CD4-positive, alpha-beta T cell treated with Interferon gamma for 1 hour (primary cell): ENCODE measurements at places on chromosomes 4 and X.

GRCh38 chrX:120653000-120653399, 23.1 kb upstream of the C1GALT1C1 start:
- DNase-seq = no peak

GRCh38 chrX:124555036-124555595, 208.8 kb downstream of the SH2D1A start:
- no peak for DNase-seq

GRCh38 chrX:113389846-113390245, 549.2 kb upstream of the AMOT start:
- no peak for DNase-seq

DNA sequence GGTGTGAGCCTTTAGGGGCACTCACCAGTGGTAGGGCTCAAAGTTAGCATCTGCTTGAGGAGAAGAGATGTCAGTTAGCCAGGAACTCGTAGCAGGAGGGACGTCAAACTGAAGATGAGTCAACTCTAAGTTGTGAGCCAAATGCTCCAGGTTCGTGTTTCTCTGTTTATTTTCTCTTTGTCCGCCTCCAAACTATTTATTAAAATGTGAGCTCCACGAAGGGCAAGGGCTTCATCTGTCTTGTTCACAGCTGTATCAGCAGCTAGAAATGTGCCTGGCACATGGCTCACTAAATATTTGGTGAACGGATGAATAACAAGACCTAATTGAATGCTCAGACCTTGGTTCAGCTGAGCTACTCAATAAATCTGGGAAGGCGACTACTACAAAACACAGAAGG, 248.9 kb downstream of the BCOR start:
- no peak for DNase-seq

GRCh38 chr4:140038031-140038533, 115.9 kb downstream of the MAML3 start:
- no peak for DNase-seq
